ENCODE measurements at places on chromosomes 5 and 9.

DNA sequence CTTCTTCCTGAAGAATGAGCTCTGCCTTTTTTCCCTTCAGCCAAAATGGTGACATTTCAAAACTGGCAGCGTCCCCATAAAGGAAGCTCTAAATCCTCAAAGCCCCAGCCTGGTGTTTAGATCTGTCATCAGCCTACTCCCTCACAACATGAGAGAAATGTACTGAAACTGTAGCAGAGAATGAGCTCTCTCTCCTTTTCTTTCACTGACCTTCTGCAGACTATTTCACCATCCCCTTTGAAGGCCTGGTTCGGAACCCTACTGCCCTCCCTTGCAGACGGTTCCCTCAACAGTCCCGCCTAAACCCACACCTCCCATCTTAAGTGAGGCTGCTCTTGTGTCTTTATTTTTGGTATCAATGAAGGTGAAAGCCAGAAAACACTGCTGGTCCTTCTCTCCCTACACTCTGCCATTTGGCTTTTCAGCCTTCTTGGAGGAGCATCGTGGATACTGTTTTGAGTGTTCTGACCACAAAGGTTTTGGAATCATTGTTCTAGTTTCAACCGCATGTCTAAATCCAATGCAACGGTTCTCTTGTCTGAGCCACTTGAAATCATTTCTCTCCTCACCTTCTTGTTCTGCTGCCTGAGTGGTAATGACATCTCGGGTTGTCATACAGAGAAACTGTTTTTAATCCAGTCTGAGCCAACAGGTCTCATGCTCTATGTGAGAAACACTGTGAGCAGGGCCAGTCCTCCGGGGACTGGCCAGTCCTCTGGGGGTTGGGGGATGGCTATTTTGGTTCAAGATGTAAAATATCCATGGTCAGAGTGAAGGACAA lies 39.0 kb downstream of the ITK start:
- DNase-seq, result peak; percentile 67
- H3K4me3 ChIP-seq, result peak overlapping the region; percentile 80
- H3K27ac ChIP-seq, result peak overlapping the region; percentile 89
- H3K36me3 ChIP-seq, result peaks cover 65% of the 10 kb centered on the region

DNA sequence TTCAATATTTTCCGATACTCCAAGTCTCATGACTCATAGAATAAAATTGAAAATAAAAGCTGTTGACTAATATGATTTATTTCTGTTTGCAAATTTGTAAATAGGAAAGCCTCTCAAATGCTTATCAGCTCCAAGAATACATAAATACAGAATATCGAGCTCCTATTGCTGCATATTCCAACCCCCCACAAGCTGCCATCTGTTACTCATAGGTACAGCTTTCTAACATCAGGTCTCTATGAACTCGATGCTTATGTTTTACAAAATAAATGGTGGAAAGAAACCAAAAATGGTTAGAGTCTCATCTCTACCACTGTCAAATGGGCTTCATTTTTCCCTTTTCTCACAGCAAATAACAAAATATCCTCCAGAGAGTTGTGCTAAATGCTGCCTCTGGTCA lies 631.6 kb upstream of the CDH18 start:
- H3K4me1 ChIP-seq, result no peaks in the 10 kb centered on the region
- H3K36me3 ChIP-seq, result peaks cover 4% of the 10 kb centered on the region
- H3K27ac ChIP-seq, result no peak overlapping the region
- no peaks in the 10 kb centered on the region for H3K27me3 ChIP-seq
- no peak for DNase-seq

GRCh38 chr9:91740701-91741100 lies 209.3 kb downstream of the ROR2 start:
- DNase-seq, result peak; percentile 18
- no peaks in the 10 kb centered on the region for H3K4me1 ChIP-seq
- no peaks in the 10 kb centered on the region for H3K36me3 ChIP-seq
- peaks cover 6% of the 10 kb centered on the region for H3K27me3 ChIP-seq

GRCh38 chr5:125668884-125669283 lies 754.3 kb upstream of the GRAMD2B start:
- H3K27me3 ChIP-seq, result no peaks in the 10 kb centered on the region
- no peak overlapping the region for H3K27ac ChIP-seq
- no peak for DNase-seq
- H3K4me1 ChIP-seq, result no peaks in the 10 kb centered on the region
- no peak overlapping the region for H3K4me3 ChIP-seq
- H3K36me3 ChIP-seq, result no peaks in the 10 kb centered on the region

DNA sequence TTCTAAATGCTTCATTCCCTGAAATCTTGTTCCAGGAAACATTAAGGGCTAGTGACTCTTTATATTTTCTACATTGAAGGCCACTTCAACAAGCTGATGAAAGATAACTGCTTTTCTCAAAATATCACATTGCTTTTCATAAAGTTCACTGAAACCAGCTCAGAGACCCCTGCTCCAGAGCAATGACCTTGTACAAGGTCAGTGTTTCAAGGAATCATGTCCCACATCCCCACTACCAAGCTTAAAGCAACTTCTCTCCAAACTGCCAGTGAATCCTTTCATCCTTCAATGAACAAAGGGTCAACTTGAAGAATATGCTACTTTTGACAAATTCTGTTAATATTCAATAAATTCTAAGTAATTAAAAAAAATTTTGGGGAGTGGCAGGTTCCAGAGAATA lies 12.0 kb upstream of the SPATA24 start:
- H3K27ac ChIP-seq, result peak overlapping the region; percentile 78
- no peaks in the 10 kb centered on the region for H3K27me3 ChIP-seq
- H3K4me1 ChIP-seq, result peaks cover 17% of the 10 kb centered on the region

DNA sequence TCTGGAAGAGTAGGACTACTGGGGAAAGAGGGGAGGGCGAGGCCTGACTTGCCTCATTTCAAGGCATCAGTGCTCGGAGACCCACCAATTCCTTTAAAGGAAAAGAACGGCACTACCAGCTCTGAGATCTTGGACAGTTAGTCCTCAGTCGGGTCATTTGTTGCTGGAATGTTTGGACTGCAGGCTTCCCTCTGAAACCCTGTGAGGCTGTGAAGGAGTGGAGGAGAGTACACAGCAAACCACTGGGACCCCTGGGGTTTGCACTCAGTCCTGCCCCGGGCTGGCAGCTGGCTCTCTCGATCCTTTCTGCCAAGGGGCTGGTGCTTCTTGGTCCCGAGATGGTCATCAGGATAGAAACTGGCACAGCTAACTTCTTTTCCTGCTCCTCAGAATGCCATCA lies 194.5 kb downstream of the TRIO start:
- H3K4me1 ChIP-seq, result peaks cover 4% of the 10 kb centered on the region
- no peak overlapping the region for H3K4me3 ChIP-seq
- H3K36me3 ChIP-seq, result no peaks in the 10 kb centered on the region

- H3K27ac ChIP-seq, result no peak overlapping the region
- no peak for DNase-seq
- no peak overlapping the region for H3K4me3 ChIP-seq
- H3K36me3 ChIP-seq, result peaks cover 24% of the 10 kb centered on the region
- no peaks in the 10 kb centered on the region for H3K27me3 ChIP-seq
Measured at GRCh38 chr9:78319197-78320029, 22.5 kb downstream of the PSAT1 start.

GRCh38 chr5:59609501-59610265 lies 283.8 kb downstream of the PDE4D start:
- H3K4me3 ChIP-seq, result peak overlapping the region; percentile 50
- H3K36me3 ChIP-seq, result peaks cover 15% of the 10 kb centered on the region
- H3K4me1 ChIP-seq, result peaks cover 36% of the 10 kb centered on the region
- H3K27me3 ChIP-seq, result peaks cover 6% of the 10 kb centered on the region

DNA sequence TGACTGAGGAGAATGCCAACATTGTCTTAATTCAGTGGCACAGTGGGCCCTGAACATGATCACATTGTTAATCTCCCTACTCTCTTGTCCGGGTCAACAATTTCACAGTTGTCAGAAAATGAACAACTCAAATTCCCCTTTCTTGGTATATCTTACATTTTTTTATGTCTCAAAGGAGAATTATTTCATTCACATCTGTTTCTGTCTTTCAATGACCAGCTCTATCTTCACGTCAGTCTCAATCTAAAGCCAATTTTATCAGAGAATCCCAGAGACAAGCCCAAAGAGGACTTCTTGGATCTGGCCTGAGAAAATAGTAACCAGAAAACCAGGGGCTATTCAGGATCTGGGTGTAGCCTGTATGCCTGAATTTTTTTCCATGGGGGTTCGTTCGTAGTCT lies 477.5 kb downstream of the PDE4D start:
- H3K27me3 ChIP-seq, result peaks cover 34% of the 10 kb centered on the region
- H3K36me3 ChIP-seq, result no peaks in the 10 kb centered on the region
- no peak overlapping the region for H3K4me3 ChIP-seq
- no peak overlapping the region for H3K27ac ChIP-seq

- H3K27ac ChIP-seq, result no peak overlapping the region
- H3K4me3 ChIP-seq, result no peak overlapping the region
- H3K36me3 ChIP-seq, result no peaks in the 10 kb centered on the region
- H3K27me3 ChIP-seq, result peaks cover 8% of the 10 kb centered on the region
- H3K4me1 ChIP-seq, result no peaks in the 10 kb centered on the region
Measured at GRCh38 chr5:33611877-33612276, 171.1 kb downstream of the TARS1 start.

DNA sequence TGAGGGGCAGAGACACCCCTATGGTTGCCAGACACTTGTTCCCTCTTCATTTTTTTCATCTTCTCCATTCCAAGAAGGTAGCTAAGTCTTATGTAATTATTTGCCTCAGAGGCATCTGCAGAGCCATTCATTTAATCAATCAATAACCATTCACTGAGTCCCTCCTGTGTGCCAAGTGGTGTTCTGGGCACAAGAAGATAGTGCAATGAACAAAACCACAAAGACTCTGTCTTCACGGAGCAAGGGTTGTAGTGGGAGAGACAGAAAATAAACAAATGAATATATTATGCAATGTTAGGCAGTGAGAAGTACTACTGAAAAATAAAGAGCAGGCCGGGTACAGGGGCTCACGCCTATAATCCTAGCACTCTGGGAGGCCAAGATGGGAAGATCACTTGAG lies 41.4 kb upstream of the CTNNA1 start:
- H3K4me3 ChIP-seq, result no peak overlapping the region
- no peaks in the 10 kb centered on the region for H3K4me1 ChIP-seq
- H3K27me3 ChIP-seq, result peaks cover 18% of the 10 kb centered on the region
- H3K36me3 ChIP-seq, result no peaks in the 10 kb centered on the region
- no peak overlapping the region for H3K27ac ChIP-seq
- DNase-seq, result no peak

DNA sequence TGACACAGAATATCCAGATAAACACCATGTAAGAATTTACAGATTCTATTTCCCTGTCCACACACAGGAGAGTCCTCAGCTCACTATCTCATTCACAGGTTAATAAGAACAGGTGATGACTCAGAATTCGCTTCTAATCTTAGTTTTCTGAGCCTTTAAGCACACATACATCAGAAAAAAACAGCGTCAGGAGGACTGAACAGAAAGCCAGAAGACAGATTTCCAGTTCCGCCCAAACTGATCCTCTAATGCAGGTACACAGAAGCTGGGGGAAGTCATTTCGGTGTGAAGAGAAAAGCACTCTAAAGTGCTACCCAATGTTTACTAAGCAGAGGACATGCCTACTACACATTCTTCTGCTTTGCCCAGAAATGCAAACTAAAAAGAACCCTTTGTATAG lies 1.6 kb downstream of the CEMIP2 start:
- no peaks in the 10 kb centered on the region for H3K27me3 ChIP-seq
- peak overlapping the region; percentile 93 for H3K27ac ChIP-seq
- DNase-seq, result no peak
- H3K36me3 ChIP-seq, result no peaks in the 10 kb centered on the region

DNA sequence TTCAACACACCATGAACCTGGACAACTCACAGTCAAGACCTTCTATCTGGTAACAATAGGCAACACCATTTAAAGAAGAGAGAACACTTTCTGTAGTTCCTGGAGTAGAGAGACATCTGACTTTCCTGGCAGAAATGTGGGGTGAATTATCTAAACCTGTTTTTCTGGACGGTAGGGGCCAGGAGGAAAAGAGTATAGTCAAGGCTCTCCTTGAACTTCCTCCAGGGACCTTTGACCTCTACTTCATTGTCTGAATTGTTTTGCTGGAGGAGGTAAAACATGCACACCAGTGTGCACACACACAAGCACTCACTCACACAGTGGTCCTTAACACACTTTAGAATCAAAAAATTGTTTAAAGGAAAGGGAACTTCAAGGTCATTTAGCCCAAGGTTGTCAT lies 13.2 kb downstream of the S100Z start:
- H3K27me3 ChIP-seq, result no peaks in the 10 kb centered on the region
- no peak overlapping the region for H3K4me3 ChIP-seq
- H3K36me3 ChIP-seq, result no peaks in the 10 kb centered on the region
- DNase-seq, result no peak
- H3K27ac ChIP-seq, result no peak overlapping the region

GRCh38 chr5:32329395-32329834 lies 16.7 kb upstream of the MTMR12 start:
- H3K27me3 ChIP-seq, result no peaks in the 10 kb centered on the region
- H3K36me3 ChIP-seq, result no peaks in the 10 kb centered on the region
- no peak overlapping the region for H3K27ac ChIP-seq
- no peaks in the 10 kb centered on the region for H3K4me1 ChIP-seq
- DNase-seq, result peak; percentile 76
- no peak overlapping the region for H3K4me3 ChIP-seq

- H3K4me3 ChIP-seq, result no peak overlapping the region
- DNase-seq, result no peak
- H3K27me3 ChIP-seq, result no peaks in the 10 kb centered on the region
- peaks cover 3% of the 10 kb centered on the region for H3K36me3 ChIP-seq
- no peak overlapping the region for H3K27ac ChIP-seq
- H3K4me1 ChIP-seq, result no peaks in the 10 kb centered on the region
Measured at GRCh38 chr9:82645600-82645999, 417.3 kb downstream of the RASEF start.

- H3K4me1 ChIP-seq, result peaks cover 15% of the 10 kb centered on the region
- no peaks in the 10 kb centered on the region for H3K27me3 ChIP-seq
- H3K36me3 ChIP-seq, result no peaks in the 10 kb centered on the region
- H3K27ac ChIP-seq, result no peak overlapping the region
Measured at GRCh38 chr5:168607946-168608345, 28.8 kb upstream of the PANK3 start.

- no peak overlapping the region for H3K27ac ChIP-seq
- no peak for DNase-seq
- peaks cover 6% of the 10 kb centered on the region for H3K4me1 ChIP-seq
- H3K4me3 ChIP-seq, result no peak overlapping the region
Measured at GRCh38 chr9:136984464-136985026, 1.8 kb downstream of the LCNL1 start.

DNA sequence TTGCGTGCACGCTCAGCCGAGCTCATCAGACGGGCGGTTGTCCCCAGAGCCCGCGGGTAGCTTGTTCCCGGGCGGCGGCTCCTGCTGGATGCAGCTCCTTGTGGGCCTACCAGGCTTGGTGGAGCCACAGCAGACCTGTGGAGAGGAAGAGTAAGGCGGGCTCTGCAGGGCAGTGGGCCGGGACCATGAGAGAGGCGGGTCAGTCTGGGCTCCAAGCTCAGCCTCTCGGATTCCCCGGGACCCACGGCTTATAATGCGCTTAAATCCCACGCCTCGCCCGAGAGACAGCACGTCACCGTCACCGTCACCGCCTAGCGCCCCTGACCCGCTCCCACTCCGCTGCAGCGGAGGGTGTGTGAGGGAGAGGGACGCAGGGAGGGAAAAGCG lies 1.9 kb upstream of the ANKRD18A start:
- no peak for DNase-seq
- peaks cover 30% of the 10 kb centered on the region for H3K36me3 ChIP-seq
- H3K4me3 ChIP-seq, result peak overlapping the region; percentile 54
- H3K27me3 ChIP-seq, result peaks cover 40% of the 10 kb centered on the region
- H3K27ac ChIP-seq, result no peak overlapping the region
- H3K4me1 ChIP-seq, result peaks cover 11% of the 10 kb centered on the region

GRCh38 chr5:161549106-161549505 lies 2.6 kb upstream of the GABRB2 start:
- peaks cover 10% of the 10 kb centered on the region for H3K36me3 ChIP-seq
- H3K27ac ChIP-seq, result no peak overlapping the region
- DNase-seq, result no peak
- peaks cover 31% of the 10 kb centered on the region for H3K27me3 ChIP-seq
- peaks cover 11% of the 10 kb centered on the region for H3K4me1 ChIP-seq

Data from natural killer cell treated with Interleukin-12 subunit alpha and Interleukin-12 subunit beta and Interleukin-15 and Interleukin-18, amount 100 ng/mL, for 72 hours (primary cell).